Mesothelial cell of epicardium (in vitro differentiated cells): ENCODE measurements at places on chromosomes 13 and 19.

DNA sequence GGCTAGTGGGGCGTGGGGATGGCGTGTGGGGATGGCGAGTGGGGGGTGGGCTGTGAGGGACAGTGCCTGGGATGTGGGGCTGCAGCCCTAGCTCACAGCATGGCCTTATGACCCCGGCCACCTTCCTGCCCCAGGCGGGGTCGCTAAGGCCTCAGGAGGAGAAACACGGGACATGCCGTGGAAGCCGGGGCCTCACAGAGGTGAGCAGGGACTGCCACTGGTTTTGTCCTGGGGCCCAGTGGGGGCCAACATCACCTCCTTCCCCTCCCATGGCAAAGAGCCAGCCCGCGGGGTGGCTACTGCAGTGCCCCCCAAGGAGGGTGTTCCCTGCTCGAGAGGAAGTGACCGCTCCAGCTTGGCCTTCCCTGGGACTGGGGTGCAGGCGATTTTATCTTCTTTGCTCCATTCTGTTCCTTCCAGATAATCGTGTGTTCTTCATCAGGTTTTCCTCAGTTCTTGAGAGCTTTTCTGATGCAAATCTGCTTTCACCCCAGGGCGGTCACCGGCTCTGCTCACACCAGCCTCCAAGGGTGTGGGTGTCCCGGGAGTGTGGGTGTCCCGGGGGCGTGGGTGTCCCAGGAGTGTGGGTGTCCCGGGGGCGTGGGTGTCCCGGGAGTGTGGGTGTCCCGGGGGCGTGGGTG lies 1.2 kb downstream of the F7 start:
- no peak for DNase-seq

DNA sequence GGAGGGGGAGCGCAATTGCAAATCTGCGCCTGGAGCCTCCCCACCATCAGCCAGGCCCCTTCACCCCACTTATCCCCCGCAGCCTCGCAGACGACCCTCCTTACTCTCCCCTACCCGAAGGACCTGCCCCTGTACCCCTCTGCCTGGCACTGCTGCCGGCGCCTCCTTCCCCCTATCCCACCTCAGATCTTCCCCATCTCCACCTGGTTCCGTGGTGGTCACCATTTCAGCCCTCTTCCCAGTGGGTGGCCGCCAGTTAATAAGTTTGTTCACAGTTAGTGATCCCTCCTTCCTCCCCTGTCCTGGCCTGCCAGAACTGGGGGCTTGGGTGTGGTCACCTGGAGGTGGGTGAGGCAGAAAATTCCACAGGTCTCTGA lies 397 bp downstream of the SLC44A2 start:
- DNase-seq, result peak; percentile 54

- no peak for DNase-seq
Observed at GRCh38 chr13:62847520-62847919, 1431.9 kb upstream of the PCDH20 start.

DNA sequence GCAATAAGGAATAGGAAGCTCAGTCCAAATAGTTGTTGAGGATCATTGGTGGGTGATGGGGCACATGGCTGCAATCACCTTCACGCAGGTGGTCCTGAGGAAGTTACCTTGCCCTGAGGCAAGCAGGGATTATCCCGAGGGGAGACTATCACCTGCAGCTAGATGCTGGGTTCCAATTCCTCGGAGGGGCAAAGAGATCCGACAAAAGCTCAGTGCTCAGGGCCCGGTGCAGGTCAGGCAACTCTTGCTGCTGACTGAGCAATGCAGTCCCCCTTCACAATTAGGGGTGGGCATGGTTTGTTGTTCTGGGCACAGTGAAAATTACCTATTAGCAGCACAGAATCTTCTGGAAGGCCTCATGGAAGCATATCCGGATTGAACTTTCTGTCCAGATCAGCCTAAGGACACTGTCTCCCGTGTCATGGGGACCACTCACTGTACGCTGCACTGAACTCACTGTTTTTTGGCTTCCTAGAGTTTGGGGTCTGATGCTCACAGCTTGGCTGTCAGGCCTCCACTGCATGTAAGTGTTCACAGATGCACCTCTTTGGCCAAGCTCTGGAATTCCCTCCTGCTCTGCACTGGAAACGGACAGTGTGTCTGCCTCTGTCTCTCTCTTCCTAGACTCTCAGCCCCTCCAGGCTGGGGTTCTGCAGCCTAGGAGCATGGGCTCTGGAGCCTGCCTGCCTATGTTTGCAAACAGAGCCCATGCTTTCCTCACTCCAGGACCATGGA lies 372.7 kb downstream of the ZNF536 start:
- no peak for DNase-seq

- DNase-seq, result no peak
Observed at GRCh38 chr13:38363219-38363618, 13.6 kb downstream of the UFM1 start.

DNA sequence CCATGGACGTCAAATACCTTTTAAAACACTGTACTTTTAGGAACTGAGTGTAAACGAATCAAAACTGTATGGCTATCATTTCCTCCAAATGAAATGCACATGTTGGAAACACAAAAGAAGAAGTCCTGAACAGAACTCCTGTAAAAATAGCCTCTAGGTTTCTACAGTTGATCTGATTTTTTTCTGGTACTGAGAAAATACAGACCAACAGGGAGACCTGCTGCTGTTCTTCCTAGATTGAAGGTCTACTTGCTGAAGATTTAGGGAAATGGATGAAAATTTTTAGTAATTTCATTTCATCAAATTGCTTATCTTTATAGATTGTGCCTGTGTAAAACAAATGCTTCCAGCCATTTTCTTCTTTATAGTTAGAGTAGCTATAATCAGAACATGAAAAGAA lies 520.4 kb downstream of the SLITRK6 start:
- no peak for DNase-seq

- no peak for DNase-seq
Observed at GRCh38 chr13:26575244-26575643, 17.8 kb downstream of the WASF3 start.

DNA sequence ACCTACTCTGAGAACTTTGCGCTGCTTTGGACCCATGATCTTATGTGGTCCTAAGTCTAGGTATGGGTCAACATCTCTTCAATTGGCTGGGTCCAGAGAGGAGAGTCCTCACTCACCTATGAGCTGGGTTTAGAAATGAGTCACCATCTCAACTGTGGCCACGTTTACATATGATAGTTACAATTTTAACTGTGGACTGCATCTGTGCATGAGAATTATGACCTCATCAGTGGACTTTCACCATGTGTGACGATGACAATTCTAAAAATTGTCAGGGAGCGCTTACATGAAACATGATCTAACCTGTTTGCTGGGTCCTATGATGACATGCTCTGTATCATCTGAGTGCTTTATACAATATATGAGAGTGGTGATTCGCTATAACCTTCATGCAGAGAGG lies 12.7 kb upstream of the ZNF724 start:
- no peak for DNase-seq

DNA sequence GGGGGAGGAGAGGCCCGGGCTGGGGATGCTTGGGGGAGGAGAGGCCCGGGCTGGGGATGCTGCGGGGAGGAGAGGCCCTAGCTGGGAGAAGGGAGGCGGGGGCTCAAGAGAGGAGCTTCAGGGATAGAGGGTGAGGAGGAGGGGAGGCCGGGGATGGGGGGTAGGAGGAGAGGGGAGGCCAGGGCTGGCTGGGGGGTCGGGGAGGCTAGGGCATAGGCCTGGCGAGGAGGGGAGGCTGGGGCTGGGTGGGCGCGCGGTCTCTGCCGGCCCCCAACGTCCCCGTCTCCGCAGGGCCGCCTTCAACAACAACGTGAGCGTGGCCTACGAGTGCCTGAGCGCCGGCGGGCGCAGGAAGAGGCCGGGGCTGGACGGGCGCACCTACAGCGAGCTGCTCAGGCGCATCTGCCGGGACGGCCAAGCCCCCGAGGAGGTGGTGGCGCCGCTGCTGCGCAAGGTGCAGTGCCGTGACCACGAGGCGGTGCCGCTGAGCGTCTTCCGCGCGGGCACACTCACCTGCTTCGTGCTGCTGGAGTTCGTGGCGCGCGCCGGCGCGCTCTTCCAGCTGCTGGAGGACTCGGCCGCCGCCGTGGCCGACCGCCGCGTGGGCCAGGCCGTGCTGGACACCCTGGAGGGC lies 11.4 kb downstream of the TPGS1 start:
- peak; percentile 70 for DNase-seq

DNA sequence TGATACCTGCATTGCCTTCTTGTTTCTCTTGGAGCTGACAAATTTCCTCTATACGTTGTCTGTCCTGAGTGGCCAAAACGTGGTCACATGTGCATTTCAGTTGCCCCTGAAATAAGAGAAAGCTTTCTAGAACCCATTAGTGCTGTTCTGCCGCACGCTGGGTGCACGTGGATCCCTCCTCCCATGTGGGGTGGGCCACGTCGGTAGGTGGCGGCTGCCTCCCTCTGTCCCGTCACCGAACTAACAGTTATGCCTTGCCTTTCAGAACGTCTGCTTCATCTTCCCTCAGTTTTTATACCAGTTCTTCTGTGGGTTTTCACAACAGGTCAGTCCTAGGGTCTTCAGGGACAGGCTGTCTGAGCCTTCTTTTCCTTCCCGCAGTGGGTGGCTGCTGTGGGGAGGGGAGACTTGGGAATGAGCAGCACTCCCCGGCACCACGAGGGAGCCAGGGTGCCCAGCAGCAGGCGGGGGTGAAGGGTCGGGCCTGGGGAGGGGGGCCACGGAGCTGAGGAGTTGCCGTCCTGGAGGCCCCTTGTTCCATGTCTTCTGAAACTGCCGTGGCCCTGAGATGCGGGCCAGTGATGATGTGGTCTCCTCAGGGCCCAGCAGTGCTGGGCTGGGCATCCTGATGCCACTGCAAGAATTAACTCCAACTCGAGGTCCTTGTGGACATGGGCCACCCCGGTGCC lies 109.7 kb upstream of the MCF2L start:
- no peak for DNase-seq

DNA sequence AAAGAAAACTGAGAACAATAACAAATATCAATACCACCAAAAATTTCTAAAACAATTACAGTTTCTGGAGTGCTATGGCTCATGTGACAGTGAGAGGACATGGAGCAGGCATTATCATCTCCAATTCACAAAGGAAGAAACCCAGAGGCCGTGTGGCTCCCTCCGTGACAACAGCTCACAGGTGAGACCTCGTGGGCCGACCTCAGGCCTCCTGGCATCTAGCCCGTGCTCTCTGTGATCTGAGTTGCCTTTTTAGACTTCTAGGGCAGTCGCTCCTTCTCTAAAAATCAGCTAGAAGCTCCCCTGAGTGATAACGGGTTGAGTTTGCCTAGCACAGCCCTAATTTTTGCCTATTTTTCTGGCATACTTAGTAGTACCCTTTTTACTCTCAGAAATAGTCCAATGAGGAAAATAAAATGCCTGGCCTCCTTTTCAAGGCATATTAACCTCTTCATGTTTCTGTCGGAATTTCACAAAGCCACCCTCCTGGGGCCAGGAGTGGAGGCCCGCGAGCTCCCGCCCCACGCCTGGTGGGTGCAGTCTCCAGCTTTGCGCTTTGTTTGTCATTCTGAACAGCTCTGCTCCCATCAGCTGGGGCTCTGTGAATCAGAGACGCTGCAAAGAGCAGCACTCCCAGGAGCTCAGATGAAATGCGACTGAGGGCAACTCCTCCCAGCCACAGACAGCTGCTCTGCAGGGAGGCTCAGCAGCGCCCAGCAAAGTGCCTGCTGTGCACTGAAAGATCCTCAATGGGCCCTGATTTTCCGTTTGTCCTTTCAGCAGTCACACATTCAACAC lies 292.5 kb downstream of the UQCRFS1 start:
- DNase-seq, result no peak

GRCh38 chr19:45883881-45884681 lies 1.9 kb downstream of the IRF2BP1 start:
- no peak for DNase-seq

- no peak for DNase-seq
Observed at GRCh38 chr19:11324748-11325389, 14.6 kb downstream of the RAB3D start.

DNA sequence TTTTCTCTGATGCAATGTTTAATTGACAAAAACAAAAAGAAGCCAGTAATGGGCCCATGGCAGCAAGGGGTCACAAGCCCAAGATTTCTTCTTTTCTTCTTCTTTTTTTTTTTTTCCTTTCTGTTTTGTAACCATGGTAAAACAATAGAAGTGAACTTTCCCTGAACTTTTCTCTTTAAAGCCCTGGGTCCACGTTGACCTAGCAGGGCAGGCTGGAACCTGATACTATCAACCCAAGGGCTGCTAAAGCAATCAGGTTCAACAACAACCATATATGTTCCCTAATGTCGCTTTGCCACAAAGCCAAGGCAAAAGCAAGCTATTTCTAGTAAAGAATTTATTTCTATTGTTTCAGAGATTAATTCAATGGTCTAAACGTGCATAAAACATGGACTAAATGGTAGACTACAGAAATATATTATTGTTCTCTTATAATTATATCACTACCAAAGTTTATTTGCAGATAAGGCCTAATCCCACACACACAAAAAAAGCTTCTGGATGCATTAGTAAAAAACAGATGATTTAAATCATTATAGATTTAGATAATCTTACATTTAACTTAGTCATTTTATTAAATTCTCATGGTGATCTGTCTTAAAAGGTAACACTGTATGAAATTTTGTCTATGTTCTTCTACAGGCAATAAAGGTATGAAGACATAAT lies 153.9 kb downstream of the DACH1 start:
- no peak for DNase-seq

- DNase-seq, result no peak
Observed at GRCh38 chr13:43377973-43378372, 354.6 kb downstream of the DNAJC15 start.

DNA sequence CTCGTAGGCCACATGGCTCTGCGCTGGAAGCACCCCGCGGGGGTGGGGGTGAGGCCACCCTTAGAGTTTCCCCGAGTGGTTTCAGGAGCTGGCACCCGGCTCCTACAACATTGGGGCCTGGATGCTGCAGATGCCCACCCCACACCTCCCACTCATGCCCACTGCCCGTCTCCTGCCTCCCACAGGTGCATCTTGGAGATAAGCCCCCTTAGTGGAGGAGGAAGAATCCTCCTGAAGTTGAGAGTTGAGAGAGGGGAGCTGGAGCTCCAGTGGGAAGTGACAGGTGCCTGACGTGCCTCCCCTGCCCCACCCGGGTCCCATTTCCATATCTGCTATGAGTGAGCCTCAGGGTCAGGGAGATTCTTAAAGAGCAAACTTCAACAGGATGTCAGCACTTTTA lies 341.3 kb downstream of the TEX29 start:
- DNase-seq, result no peak

DNA sequence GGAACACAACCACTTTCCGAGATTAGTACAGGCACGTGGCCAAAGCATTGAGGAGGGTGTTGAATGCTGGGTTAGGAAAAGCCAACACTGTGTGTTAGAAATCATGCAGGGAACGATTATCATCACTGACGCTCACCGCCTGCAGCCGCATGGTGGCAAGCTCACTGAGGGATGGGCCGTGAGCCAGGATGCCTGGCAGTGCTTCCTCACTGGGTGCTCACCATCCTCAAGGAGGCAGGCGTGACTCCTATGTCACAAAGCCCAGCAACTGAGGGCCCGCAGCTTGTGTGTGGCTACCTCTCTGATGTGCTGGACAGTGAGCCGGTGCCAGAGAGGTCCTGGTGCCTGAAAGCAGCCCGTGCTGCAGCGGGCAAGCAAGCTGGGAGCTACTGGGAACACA lies 30.4 kb upstream of the TIMM44 start:
- DNase-seq, result no peak

DNA sequence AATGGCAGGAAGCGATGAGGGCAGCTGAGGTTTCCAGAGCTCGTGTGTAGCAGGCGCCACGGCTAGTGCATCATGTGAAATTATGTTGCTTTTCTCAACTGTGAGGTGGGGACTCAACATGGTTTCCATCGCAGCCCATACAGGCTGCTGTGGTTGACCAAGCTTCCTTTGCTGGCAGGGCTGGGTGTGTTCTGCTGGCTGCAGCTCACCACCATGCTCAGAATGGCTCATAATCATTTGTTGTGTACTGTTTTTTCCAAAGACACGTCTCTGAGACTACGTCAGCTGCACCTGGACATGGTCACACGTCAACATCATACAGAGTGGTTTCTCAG lies 16.1 kb upstream of the RASA3 start:
- DNase-seq, result no peak

- DNase-seq, result no peak
Observed at GRCh38 chr13:26951581-26952177, 191.1 kb upstream of the GPR12 start.
